ENCODE measurements at places on chromosomes 1 and 21.

DNA sequence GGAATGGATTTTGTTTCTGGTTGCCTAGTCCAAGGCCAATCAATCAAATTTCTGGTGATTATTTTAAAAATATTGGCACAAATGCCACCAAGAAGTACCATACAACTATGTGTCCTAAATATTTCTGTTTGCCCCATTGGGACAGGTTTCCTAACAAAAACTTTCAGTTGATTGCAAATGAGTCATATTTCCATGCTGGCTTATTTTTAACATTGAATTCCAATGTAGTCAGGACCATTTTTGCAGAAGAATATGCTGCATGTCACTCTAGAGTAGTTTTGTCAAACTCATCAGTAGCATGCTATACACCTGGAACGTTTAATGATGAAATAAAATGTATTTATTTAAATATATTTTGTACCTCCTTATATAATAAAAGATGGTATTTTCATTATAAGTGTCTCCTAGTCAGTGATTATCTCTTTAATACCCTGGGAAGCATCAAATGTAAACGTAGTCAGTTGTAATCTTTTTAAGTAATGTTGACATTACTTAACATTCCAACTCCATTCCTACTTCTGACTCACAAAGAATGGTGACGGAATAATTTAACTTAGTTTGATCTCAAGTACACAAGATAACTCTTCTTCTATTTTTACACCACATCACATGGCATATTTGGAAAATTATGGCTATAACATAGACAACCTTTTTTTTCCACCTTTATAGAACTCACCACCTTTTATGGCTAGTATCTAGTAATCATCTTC, 39.0 kb upstream of the USH2A start:
- no peak for DNase-seq

DNA sequence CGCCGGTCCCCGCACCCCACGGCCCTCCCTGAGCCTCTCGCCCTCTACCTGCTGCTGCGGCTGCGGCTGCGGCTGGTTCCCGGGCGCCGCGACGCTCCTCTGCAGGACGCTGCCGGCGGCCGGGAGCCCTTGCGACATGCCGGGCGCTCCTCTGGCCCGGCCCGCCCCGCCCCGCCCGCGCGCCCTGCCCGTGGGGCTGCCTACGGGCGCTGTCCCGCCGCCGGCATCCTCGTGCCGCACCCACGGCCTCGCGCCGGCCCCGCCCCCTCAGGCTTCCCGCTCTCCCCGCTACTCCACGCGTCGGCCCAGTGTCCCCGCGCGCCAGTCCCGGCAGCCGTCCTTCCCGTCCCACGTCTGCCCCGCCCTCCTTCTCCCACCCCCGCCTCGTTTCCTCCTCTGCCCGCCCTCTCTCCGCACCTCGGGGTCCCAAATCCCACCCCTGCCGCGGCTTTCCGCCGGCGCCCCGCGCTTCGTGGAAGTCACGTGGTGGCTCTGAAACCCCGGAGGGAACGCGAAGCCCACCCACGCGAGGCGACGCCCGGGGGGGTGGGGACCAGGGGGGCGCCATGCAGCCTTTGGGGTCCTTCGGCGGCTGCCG, at the start of gene BATF3:
BATF3 (minus strand) TSS at position 216 of the 598 bp plus-strand sequence; CDS start at position 138, 78 bp downstream.
- no peak for DNase-seq

DNA sequence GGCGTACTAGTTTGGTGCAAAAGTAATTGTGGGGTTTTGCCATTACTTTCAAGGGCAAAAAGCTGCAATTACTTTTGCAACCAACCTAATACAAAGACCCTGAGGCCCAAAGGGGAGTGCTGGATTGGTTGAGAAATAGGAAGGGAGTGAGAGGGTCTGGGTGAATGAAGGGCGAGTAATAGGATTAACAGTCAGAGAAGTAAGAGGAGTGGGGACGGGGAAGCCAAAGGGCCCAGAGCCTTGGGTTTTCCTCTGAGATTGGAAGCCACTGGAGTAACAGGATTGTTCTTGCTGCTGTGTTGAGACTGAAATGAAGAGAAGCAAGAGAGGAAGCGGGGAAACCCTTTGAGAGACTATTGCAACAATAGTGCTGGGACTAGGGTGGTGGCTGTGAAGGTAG, 19.0 kb upstream of the PRELP start:
- no peak for DNase-seq

- DNase-seq, result peak; percentile 51
Observed at GRCh38 chr1:94873520-94874351, 53.2 kb downstream of the CNN3 start.

DNA sequence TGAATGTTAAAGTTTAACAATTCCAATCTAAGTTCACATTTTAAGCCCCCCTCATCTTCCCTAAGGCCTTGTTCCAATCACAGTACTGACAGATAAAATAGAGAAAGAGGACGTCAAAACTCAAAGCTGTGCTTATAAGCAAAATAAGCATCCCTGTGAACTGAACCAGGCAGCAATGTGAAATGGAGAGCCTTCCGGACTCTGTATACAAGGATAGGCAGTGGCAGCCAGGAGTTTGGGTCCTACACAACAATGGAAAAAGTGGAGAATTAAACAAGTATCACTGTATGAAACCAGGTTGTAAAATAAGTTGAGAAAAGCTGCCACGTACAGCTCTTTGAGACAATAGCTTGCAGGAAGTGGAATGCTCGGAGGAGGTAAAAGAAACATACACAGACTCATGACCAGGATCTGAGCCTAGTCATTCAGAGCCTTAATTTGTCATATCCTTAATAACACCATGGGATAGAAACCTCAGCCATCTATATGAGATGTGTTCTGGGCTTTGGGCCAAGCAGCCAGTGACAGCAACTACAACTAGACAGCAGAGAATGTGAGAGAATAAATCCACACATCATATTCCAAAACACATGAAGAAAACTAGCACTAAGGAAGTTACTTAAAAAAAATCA, 55.2 kb upstream of the PALMD start:
- DNase-seq, result no peak

DNA sequence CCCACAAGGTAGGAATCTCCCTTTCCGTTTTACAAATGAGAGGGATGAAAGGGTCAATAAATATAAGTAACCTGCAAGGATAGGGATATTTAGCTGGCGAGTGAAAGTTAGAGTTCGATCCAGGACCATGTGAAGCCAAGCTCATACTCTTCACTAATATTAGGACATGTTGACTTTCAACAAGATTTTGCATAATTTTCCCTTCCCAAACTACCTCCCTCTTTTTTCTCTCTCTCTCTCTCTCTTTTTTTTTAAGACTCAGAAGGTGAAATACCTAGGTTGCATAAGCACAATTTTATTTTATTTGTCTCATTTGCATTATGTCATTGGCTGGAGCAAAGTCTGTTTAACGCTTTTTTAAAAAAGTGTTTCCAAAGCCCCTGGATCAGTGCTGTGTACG, 8.1 kb upstream of the MT1HL1 start:
- DNase-seq, result no peak

GRCh38 chr21:41425588-41425953, 468 bp upstream of the MX1 start:
- DNase-seq, result no peak

GRCh38 chr1:75838079-75838478, 41.4 kb downstream of the MSH4 start:
- DNase-seq, result no peak

- no peak for DNase-seq
Observed at GRCh38 chr1:9843576-9843945, 19.8 kb upstream of the CLSTN1 start.

GRCh38 chr1:3625151-3625907, 514 bp downstream of the TPRG1L start:
- DNase-seq, result no peak

GRCh38 chr1:118995312-118996016, 7.3 kb upstream of the TBX15 start:
- no peak for DNase-seq

DNA sequence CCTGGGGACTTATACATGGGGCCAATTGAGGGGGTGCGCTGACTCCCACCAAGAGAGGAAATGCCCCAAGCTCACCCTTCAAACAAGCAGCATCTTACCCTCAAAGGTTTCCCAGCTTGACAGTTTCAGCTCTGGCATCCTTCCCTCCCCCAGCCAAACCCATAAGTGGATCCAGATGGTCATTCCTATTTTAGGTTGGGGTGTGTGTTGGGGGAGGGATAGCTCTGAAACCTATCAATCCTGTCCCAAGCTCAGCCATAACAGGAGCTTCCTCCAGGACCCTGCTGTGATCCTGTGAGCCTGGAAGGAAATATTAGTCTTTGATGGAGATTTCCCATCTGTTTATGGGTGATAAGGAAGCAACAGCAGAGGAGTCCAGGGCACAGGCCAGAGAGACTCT, 3.4 kb upstream of the TMEM222 start:
- DNase-seq, result no peak

- DNase-seq, result no peak
Observed at GRCh38 chr1:2575801-2576663, 10.5 kb upstream of the PRXL2B start.

DNA sequence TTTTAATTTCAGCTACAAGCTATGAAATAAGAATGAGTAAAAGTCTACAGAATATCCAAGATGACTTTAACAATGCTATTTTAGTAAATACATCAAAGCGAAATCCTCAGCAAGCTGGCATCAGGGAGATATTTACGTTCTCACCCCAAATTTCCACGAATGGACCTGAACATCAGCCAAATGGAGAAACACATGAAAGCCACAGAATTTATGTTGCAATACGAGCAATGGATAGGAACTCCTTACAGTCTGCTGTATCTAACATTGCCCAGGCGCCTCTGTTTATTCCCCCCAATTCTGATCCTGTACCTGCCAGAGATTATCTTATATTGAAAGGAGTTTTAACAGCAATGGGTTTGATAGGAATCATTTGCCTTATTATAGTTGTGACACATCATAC, 13.7 kb upstream of the CLCA1 start:
- no peak for DNase-seq

GRCh38 chr1:45512641-45513054, 9.0 kb downstream of the PRDX1 start:
- no peak for DNase-seq

DNA sequence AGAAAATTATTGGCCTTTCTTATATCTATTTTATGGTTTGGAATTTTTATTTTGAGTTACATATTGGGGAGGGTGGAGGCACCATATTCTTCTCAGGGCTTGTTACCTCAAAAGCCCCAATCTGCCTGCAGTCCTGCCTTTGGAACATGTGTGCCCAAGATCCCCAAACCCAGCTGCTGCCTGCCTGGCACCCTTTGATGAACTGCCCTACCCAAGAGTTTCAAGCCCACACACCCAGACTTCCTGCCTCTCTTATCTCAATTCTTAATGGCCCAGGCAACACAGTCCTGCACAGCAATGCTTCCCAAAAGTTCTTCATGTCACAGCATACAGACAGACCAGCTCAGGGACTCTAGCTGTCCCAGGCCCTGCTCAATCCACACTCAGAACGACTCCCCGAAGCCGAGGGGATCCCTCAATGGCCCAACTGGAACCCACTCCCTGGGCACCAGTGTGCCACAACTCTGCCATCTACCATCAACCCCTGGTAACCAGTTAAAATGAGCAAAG, 19.2 kb downstream of the OLFML2B start:
- no peak for DNase-seq

GRCh38 chr1:247347477-247348222, 16.0 kb upstream of the ZNF496 start:
- no peak for DNase-seq

- DNase-seq, result no peak
Observed at GRCh38 chr1:210940081-210940617, 193.8 kb downstream of the KCNH1 start.

GRCh38 chr1:1432951-1433803, 2.3 kb upstream of the VWA1 start:
- DNase-seq, result peak; percentile 80

DNA sequence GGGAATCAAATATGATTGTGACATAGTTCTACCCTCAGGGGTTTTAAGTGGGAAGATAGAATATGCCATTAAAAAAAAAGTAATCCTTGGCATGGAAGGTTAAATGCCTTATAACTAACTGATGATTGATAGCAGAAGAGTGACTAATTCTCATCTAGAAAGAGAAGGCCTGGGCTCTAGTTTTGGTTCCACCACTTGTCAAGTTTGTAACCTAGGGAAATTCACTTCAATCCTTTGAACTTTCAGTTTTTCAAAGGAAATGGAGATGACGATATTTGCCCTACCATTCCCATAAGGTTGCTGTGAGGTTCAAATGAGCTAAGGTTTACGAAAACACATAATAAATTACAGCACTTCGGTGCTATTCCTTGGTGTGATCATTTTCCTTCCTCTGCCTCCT, 88.5 kb downstream of the GPR88 start:
- DNase-seq, result no peak

- no peak for DNase-seq
Observed at GRCh38 chr1:202145068-202145743, 669 bp upstream of the ARL8A start.

GRCh38 chr21:41365377-41366107, 3.7 kb downstream of the MX2 start:
- no peak for DNase-seq

GRCh38 chr1:6243053-6243834, 735 bp upstream of the HES3 start:
- no peak for DNase-seq

DNA sequence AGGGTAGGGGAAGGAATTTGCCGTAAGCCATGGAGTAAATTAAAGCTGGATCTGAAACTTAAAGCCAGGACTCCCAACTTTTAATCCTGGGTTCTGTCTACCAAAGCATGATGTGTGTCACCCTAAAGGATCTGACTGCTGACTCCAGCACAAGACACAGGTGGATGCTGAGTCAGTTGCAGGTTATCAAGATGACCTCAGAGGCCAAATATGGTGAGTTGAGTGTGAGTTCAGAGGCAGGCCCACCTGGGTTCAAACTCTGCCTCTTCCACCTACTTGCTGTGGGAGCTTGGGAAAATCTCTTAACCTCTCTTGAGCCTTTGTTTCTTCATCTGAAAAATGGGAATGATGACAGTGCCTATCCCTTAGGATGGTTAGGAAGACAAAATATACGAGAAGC, 16.7 kb upstream of the LDLRAP1 start:
- DNase-seq, result no peak

DNA sequence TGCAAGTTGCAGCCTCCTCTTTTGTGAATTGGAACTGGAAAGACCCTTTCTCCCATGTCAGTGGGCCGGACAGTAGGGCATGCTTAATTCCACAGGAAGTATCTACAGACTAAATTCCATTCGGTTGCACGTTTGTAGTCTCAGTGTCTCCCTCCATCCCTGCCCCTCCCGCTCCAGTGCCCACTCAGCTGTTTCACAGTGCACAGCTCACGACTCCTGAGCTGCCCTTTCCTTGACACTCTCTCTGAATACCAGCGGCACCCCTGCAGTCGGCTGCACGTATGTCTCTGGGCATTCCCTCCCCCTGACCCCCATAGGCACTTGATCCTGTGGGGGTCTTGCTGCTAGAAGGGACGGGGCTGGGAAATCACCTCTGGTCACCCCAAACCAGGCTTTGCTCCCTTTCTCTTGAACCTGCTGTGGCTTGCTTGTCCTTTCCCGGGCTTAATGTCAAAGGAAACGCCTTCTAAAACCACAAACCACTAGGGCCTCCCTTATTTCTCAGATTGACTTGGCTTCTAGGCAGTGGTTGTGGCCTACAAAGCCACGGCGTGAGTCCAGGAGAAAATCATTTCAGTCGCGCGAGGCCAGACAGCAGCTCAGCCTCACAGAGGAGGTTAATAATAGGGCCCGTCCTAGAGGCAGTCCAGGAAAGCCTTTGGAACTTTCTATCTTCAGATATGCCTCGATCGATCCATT, 365.3 kb upstream of the PROX1 start:
- no peak for DNase-seq

GRCh38 chr1:89946532-89946931, 48.4 kb upstream of the ZNF326 start:
- DNase-seq, result no peak

All from hippocampal formation (tissue), 2 donors.